Muscle of arm (tissue), 14 donors: ENCODE measurements at places on chromosomes 12 and 14. TPM values are rescaled to one million over a fixed set of nuclear protein-coding genes. Genes with fewer than 3 reads are reported as not detected.
A peak's percentile ranks its signal among the peaks of the same experiment; 100 is the strongest.

MMP14 gene
- 114 TPM for polyA plus RNA-seq

CLEC2A gene
- not detected for polyA plus RNA-seq

DNAJC22 gene
- not detected for polyA plus RNA-seq

TAS2R31 gene
- 1.1 TPM for polyA plus RNA-seq

TRAF3 gene
- 12.9 TPM for polyA plus RNA-seq

WASHC4 gene
- 54.0 TPM for polyA plus RNA-seq

CYP46A1 gene
- polyA plus RNA-seq = 2.0 TPM

GRCh38 chr12:14981049-14981448 is 8.2 kb downstream of the PDE6H start:
- DNase-seq = no peak

DNA sequence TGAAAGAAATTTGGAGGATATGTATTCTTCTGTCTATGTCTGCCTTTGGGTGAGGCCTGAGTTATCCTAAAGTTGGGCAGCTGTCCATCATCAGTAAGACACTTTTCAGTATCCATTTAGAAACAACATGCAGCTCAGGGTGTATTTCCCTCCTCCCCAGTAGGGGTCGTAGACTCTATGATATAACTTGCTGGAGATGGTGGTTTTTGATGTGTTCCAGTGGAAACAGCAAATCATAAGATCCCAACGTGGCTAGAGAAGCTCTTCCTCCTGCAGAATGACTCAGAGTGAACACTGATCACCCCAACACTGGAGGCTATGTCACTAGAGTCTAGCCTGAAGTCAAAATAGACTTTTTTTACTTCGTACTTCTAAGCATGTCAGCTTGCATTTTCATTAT is 331.6 kb upstream of the STXBP6 start:
- no peak for DNase-seq

DNA sequence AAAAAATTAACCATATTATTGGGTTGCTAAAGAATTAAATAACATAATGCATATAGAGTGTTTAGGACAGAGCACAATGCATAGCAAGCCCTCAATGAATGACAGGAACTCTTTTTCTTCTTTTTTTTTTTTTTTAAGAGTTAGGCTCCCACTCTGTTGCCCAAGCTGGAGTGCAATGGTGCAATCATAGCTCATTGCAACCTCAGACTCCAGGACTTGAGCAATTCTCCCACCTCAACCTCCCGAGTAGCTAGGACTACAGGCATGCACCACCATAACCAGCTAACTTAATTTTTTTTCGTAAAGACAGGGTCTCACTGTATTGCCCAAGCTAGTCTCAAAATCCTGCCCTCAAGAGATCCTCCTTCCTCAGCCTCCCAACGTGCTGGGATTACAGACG is 20.5 kb upstream of the MTERF2 start:
- DNase-seq = no peak

GRCh38 chr14:101289911-101290310 is 271.4 kb upstream of the DIO3 start:
- no peak for DNase-seq

DNA sequence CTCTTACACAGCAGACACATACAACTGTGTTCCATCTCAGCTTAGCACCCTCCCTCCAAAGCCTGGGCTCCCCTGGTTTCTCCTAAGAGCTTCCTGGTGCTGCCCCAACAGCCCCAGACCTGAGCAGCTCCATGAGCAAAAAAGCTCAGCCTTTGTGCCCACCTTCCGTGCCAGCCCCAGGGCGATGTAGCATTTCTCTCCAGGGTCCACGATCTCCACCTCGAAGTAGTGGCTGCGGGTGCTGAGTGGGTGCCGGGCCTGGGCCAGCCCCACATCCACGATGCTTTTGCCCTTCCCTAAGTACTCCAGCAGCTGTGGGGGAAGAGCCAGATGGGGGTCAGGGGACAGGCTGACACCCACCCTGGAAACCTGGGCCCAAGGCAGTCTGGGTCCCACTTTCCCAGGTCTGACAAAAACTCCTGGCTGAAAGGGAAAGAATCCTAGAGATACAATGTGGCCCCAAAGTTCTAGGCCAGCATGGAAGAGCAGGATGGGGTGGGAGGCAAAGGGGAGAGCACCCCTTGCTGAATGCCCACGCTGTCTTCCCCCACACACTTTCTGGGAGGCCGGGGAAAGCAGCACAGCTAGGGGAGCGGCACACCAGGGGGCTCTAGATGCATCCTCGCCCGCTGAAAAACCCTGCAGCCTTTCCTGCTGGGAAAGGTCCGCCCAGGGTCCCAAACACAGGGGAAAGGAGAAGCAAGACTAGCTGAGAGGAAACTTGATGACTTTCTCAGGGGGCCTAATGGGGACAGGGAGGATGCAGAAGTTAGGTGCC is 11.0 kb downstream of the SPRYD3 start:
- no peak for DNase-seq

DNA sequence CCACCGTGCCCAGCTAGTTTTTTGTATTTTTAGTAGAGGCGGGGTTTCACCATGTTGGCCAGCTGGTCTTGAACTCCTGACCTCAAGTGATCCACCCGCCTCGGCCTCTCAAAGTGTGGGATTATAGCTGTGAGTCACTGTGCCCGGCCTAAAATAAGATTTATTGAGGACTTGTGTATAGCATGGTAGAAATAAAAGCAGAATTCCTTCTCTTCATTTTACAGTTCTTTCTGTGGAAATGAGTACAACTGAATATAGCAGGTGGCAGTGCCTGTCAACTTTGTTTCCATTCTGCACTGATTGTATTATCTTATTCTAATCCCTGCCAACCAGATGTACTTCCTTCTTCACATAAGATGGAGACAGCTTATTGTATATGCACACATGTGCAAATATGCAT is 41.0 kb downstream of the DIP2B start:
- no peak for DNase-seq

- DNase-seq = no peak
These were observed 10.9 kb upstream of the KRT2 start for GRCh38 chr12:52662918-52663229.

DNA sequence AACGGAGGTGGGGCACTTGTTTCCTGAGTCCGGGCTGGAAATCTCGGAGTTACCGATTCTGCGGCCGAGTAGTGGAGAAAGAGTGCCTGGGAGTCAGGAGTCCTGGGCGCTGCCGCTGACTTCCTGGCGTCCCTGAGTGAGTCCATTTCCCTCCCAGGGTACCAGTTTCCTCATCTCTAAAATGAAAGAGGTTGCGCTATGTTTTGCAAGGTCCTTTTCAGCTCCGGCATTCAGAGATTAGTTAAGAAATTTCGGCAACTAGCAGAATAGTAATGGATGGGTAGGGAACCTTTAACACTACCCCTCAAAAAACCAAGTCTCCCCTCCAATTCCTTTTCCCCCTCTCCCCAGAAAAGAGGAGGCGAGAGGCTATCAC is 724 bp downstream of the BLOC1S1 start:
- no peak for DNase-seq

- DNase-seq = peak; percentile 28
These were observed 311.9 kb downstream of the DAD1 start for GRCh38 chr14:22276913-22277816.

- no peak for DNase-seq
These were observed 5.1 kb downstream of the E2F7 start for GRCh38 chr12:77060136-77060882.
